PC-9 (cell line): ENCODE measurements at places on chromosomes 1 and 21.

GRCh38 chr1:89942825-89943658 lies 51.9 kb upstream of the ZNF326 start:
- no peak for DNase-seq
- H3K27me3 ChIP-seq = no peaks in the 10 kb centered on the region

DNA sequence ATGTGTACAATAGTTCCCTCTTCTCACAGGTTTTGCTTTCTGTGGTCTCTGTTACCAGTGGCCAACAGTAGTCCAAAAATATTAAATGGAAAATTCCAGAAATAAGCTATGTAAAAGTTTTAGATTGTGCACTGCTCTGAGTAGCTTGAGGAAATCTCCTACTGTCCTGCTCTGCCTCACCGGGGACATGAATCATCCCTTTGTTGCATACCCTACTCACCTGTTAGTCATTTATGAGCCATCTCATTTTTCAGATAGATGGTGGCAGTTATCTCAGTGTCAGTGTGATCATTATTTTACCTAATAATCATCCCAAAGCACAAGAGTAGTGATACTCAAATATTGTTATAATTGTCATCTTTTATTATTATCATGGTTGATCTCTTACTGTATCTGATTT lies 688.1 kb downstream of the PLA2G4A start:
- no peak overlapping the region for H3K4me3 ChIP-seq
- DNase-seq = no peak
- no peak overlapping the region for H3K27ac ChIP-seq
- no peaks in the 10 kb centered on the region for H3K4me1 ChIP-seq
- H3K36me3 ChIP-seq = no peaks in the 10 kb centered on the region

DNA sequence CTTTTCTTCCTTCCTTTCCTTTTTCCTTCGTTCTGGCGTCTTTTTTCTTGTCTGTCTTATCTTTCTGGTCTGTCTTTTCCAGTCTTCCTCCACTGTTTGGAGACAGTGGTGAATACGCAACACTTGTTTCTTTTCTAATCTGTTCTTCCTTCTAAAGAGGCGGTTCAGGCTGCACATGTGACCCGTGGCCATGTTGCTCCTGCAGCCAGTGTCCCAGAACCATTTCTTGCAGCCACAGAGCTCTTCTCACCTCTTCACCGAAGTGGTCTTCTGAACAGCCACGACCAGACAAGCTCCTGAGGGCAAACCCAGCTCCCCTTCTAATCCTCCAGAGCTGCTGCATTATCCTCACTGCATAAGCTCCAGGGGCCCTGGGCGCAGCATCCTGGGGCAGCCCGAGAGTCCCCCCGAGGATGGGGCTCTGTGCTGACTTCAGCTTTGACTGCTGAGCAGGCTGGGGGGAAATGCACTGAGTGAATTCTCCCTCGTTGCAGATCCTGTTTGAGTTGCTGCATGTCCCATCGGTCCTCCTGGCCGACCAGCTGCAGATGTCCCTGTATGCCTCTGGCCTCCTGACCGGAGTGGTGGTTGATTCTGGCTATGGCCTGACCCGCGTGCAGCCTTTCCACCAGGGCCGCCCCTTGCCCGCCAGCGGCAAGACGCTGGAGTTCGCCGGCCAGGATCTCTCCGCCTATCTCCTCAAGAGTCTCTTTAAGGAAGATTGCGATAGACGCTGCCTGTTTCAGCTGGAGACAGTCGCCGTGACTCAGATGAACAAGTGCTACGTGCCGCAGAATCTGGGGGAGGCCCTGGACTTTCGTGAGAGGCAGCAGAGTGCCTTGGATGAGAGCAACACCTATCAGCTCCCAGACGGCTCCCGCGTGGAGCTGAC lies 70.4 kb downstream of the ACTL8 start:
- no peaks in the 10 kb centered on the region for H3K4me1 ChIP-seq
- DNase-seq = no peak

DNA sequence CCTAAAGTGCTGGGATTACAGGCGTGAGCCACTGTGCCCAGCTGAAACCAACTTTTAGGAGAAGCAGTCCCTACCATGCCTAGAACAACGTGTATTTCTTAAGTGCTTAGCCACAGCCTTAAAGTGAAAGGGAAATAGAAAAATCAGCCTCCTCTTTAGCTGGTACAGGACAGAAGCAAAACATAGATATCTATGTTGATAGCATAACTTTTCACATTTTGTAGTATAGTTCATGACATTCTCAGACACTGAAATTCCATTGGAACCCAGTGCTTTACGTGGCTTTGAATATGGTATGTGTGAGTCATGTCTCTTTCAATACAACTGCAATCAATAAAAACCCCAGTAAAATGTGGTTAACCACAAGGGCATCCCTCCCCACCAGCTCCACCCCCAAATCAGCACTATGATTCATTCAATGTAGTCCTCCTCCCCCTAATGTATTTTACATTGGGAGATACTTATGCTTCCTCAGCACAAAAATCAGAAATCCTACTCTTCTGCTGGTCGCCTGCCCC lies 32.1 kb downstream of the TGFB2 start:
- H3K4me1 ChIP-seq = peaks cover 80% of the 10 kb centered on the region
- H3K36me3 ChIP-seq = 0 out of 2 replicates have a peak, but pooled peaks cover 6% of the 10 kb centered on the region
- H3K27me3 ChIP-seq = no peaks in the 10 kb centered on the region
- peak overlapping the region; percentile 91 for H3K27ac ChIP-seq

DNA sequence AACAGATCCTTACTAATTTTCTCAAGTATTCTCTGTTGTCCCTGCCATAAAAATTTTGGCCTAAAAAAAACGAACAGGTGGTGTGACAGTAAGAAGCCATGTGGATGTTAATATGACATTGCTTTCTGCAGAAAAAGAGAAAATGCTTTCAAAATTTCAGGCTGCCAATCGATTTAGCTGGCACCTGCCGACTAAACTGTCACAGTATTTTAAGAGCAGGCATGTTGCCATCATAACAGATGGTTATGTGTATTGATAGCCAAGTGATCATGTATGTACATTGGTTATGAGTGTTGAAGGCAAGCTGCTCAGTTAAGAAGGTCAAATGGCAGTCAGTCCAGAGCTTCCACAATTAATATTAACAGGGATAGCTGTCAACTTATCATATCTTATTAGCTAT lies 1017.0 kb downstream of the MRPL39 start:
- no peaks in the 10 kb centered on the region for H3K36me3 ChIP-seq
- H3K4me1 ChIP-seq = no peaks in the 10 kb centered on the region
- H3K27ac ChIP-seq = no peak overlapping the region
- H3K27me3 ChIP-seq = no peaks in the 10 kb centered on the region
- no peak for DNase-seq

- no peaks in the 10 kb centered on the region for H3K36me3 ChIP-seq
- H3K27me3 ChIP-seq = no peaks in the 10 kb centered on the region
- DNase-seq = peak; percentile 17
- peaks cover 16% of the 10 kb centered on the region for H3K4me1 ChIP-seq
- H3K4me3 ChIP-seq = no peak overlapping the region
- no peak overlapping the region for H3K27ac ChIP-seq
These were observed 125.7 kb upstream of the CXADR start for GRCh38 chr21:17387030-17387617.

GRCh38 chr1:41153750-41154274 lies 88.3 kb downstream of the SCMH1 start:
- DNase-seq = no peak
- H3K27me3 ChIP-seq = no peaks in the 10 kb centered on the region
- no peak overlapping the region for H3K27ac ChIP-seq
- no peak overlapping the region for H3K4me3 ChIP-seq
- no peaks in the 10 kb centered on the region for H3K36me3 ChIP-seq
- H3K4me1 ChIP-seq = peaks cover 20% of the 10 kb centered on the region

- H3K27ac ChIP-seq = no peak overlapping the region
- DNase-seq = no peak
- H3K4me1 ChIP-seq = no peaks in the 10 kb centered on the region
- H3K27me3 ChIP-seq = no peaks in the 10 kb centered on the region
- H3K4me3 ChIP-seq = no peak overlapping the region
- no peaks in the 10 kb centered on the region for H3K36me3 ChIP-seq
These were observed 15.1 kb upstream of the PITHD1 start for GRCh38 chr1:23763041-23763577.

DNA sequence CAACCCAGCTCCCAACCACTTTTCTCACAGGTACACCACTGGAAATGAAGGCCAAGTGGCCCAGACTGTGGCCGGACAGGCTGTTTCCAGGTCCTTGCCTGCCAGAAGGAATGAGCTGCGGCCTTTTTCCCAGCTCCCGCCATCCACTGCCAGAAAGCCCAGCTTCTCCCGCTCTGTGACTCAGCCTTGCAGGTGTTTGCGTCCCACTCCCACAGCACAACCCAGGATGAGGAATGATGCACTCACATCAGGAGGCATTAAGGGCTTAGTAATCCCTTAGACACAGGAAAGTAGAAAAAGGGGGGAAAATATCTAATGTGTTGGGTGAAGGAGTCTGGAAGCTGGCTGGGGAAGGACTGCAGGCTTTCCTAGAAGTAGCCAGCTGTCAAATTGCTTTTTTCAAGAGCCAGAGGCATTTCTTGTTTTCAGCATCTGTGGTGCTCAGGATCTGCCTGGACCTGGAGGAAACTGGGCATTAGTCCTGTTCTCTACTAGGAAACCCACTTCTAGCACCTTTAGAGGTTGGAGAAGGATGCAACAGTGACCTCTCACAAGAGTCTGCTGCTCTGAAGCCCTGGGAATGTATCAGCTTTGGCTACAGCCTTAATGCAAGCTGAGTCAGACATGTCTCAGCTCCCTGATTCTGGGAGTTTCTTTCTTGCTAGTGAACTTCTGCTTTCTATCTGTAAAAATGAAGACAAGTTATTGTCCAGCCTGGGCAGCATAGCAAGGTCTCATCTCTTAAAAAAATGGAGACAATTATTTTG lies 13.2 kb upstream of the MAP1LC3C start:
- H3K4me1 ChIP-seq = no peaks in the 10 kb centered on the region
- H3K4me3 ChIP-seq = no peak overlapping the region
- H3K36me3 ChIP-seq = no peaks in the 10 kb centered on the region
- DNase-seq = no peak
- no peak overlapping the region for H3K27ac ChIP-seq

DNA sequence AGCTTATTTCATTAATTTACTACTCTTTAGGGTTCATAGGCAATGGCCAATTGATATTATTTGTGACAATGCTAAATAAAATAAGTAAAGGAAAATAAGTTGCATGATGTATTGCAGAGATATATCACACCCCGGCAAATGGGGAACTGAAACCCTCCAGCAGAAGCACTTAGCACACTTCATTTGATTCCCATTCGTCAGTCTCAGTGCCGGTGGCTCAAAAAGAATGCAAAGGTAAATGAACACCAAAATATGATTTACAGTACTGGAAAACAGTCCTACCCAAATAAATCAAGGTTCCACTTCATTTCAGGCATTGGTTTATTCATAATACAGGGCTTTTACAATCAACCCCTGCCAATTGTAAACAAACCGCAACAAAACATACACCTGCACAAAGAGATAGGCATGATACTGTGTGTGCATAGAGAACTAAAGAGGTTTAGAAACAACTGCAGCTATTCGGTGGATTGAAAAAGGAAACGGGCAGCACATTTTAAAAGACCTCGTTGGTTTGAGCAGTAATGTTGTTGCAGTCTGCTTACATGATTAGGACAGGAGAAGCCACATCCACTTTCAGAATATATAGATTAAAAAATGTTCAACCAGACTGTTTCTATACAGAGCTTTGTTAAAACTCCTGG lies 1019.2 kb downstream of the TTLL7 start:
- no peak overlapping the region for H3K4me3 ChIP-seq
- no peak overlapping the region for H3K27ac ChIP-seq
- H3K27me3 ChIP-seq = no peaks in the 10 kb centered on the region

DNA sequence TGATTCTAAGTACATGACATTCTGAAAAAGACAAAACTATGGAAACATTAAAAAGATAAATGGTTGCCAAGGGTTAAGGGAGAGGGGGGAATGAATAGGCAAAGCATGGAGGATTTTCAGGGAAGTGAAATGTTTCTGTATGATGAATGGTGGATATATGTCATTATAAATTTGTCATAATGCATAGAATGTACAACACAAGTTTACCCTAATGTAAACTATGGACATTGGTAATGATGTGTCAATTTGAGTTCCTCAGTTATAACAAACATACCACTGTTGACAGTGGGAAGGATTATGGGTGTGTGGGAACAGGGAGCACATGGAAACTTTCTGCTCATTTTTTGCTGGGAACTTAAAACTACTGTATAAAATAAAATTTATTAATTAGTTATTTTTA lies 427.1 kb upstream of the ESRRG start:
- no peaks in the 10 kb centered on the region for H3K27me3 ChIP-seq
- no peak for DNase-seq
- H3K4me1 ChIP-seq = no peaks in the 10 kb centered on the region
- no peak overlapping the region for H3K4me3 ChIP-seq

- no peaks in the 10 kb centered on the region for H3K4me1 ChIP-seq
- no peak overlapping the region for H3K27ac ChIP-seq
- no peaks in the 10 kb centered on the region for H3K27me3 ChIP-seq
- no peak for DNase-seq
These were observed 378.7 kb downstream of the USH2A start for GRCh38 chr1:216044538-216044937.

DNA sequence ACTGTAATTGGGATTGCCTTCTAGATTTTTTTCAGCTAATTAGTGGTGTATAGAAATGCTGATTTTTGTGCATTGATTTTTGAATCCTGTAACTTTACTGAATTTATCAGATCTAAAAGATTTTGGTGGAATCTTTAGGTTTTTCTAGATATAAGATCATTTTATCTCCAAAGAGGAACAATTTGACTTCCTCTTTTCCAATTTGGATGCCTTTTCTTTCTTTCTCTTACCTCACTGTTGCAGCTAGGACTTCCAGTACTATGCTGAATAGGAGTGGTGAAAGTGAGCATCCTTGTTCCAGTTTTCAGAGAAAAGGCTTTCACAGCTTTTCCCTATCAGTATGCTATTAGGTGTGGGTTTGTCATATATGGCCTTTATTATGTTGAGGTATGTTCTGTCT lies 53.6 kb downstream of the TESK2 start:
- H3K4me3 ChIP-seq = no peak overlapping the region
- no peak overlapping the region for H3K27ac ChIP-seq
- no peaks in the 10 kb centered on the region for H3K27me3 ChIP-seq
- no peak for DNase-seq
- H3K36me3 ChIP-seq = no peaks in the 10 kb centered on the region

DNA sequence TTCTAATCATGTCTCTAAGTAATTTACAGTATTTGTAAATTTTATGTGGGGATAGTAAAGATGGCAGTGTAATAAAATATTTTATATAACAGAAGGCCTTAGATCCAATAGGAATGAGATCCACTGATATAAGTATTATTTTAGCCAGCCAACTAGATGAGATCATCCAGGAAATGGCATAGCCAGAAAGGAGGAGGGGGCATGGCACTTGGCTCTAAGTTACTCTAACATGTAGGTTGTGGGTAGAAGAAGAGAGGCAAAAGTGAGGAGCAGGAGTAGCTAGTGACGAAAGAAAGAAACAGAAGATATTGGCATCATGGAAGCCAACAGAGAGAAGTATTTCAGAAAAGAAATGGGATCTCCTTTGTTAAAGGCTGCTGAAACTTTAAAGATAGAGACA lies 426.1 kb downstream of the PTPRC start:
- H3K27me3 ChIP-seq = no peaks in the 10 kb centered on the region
- H3K4me3 ChIP-seq = no peak overlapping the region
- H3K4me1 ChIP-seq = no peaks in the 10 kb centered on the region
- no peaks in the 10 kb centered on the region for H3K36me3 ChIP-seq
- no peak overlapping the region for H3K27ac ChIP-seq

GRCh38 chr1:75616436-75617433 lies 5.8 kb upstream of the SLC44A5 start:
- 0 out of 2 replicates have a peak, but pooled peaks cover 10% of the 10 kb centered on the region for H3K27me3 ChIP-seq
- H3K36me3 ChIP-seq = no peaks in the 10 kb centered on the region
- no peak overlapping the region for H3K27ac ChIP-seq
- DNase-seq = no peak
- H3K4me1 ChIP-seq = peaks cover 3% of the 10 kb centered on the region; the same call in 1 of the 2 replicates

- H3K4me3 ChIP-seq = no peak overlapping the region
- H3K36me3 ChIP-seq = no peaks in the 10 kb centered on the region
- no peaks in the 10 kb centered on the region for H3K27me3 ChIP-seq
- H3K4me1 ChIP-seq = peaks cover 13% of the 10 kb centered on the region; the same call in 1 of the 2 replicates
- no peak overlapping the region for H3K27ac ChIP-seq
These were observed 41.2 kb downstream of the ARHGEF11 start for GRCh38 chr1:157004327-157004726.
